ENCODE measurements at places on chromosomes 5 and 9.

GRCh38 chr9:137787381-137787780, 90.2 kb upstream of the CACNA1B start:
- DNase-seq = no peak

DNA sequence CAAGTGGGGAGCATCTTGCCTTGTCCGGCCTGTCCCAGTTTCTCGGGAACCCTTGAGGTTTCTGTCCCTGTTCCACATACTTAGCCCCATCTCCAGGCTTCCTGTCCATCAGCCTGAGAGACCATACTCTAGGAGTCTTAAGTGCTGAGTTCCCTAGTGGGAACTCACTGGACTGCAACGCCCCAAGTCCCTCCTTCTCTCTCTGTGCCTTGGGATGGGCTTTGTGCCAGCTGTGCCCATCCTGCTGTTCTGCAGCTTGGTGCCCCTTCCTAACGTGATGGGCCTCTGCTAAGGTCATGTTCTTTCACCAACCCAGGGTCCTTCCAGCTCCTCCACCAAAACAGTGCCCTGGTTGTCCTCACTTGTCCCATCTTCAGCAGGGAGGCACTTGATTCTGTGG, 222.3 kb upstream of the ANKRD55 start:
- DNase-seq = no peak

- DNase-seq = no peak
Observed at GRCh38 chr5:30956251-30956650, 237.2 kb upstream of the CDH6 start.

DNA sequence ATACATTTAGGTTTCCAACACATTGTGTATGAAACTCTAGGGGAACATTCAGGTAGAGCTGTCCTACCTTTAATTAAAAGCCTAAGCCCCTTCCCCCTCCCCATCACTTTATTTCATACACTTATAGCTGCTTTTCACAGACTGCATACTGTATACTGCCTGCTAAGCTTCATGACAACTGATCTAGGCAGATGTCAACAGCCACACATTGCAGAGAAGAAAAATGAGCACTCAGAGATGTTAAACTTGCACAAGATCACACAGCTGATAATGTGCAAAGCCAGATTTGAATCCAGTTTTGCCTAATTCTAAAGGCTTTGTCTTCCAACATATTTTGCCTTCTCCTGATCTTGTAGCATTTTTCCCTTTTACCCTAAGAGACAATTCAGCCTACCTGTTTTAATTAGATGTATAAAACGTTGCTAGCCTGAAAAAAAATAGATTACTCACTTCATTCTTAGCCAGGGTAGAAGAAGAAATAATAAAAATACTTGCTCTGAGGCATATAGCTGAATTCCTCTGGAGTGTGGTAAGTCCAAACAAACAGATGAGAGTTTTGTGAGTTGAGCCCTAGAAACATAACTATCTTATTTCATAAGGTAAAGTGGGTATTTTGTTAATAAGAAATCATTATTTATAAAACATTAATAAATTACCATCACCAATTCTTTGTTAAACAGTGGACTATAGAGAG, 56.9 kb upstream of the CAST start:
- no peak for DNase-seq
